ENCODE measurements at places on chromosomes 12 and 14. TPM values are rescaled to one million over a fixed set of nuclear protein-coding genes. Genes with fewer than 3 reads are reported as not detected.

SERPINA3 gene
- total RNA-seq, result not detected

CLEC2A gene
- not detected for total RNA-seq

KRT80 gene
- 23.7 TPM for total RNA-seq

SLC6A13 gene
- total RNA-seq, result not detected

CCDC88C gene
- total RNA-seq, result 29.6 TPM

WSCD2 gene
- total RNA-seq, result not detected

DNA sequence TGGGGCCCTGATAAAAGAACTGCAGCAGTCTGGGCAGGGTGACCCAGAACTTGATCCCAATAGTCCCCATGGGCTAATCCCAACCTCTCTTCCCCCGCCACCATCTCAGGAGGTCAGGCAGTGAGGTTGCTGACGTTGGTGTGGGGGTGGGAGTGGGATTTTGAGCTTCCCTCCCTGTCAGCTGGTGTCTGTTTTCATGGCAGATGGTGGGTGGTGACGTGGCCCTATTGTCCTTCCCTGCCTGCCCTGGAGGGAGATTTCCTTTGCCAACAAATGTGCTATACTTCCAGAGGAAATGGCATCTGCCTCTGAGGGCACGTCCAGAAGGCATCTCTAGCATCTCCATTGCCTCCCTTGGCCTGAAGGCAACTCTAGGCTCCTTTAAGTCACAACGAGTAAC, 37.7 kb downstream of the NEUROD4 start:
- H3K27ac ChIP-seq, result no peak overlapping the region
- no peaks in the 10 kb centered on the region for H3K4me1 ChIP-seq
- H3K27me3 ChIP-seq, result no peaks in the 10 kb centered on the region
- H3K4me3 ChIP-seq, result no peak overlapping the region
- DNase-seq, result no peak
- no peaks in the 10 kb centered on the region for H3K36me3 ChIP-seq

DNA sequence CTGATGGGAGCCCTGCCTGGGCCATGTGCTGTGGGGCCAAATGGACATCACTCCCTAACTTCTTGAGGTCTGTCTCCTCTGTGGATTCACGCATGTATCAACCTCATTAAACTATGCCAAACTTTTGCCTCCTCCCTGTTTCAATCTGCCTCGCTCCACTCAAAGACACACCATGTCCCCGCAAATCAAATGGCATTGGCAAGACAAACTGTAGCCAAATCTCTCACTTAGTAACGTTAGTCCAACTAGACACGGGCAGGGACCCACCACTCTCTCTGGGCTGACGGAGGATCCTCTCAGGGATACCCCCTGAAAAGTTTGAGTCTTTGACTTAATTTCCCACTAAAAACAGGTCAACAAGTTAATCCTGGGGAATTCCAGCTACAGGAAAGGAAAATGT, 8.0 kb downstream of the ZBTB39 start:
- no peaks in the 10 kb centered on the region for H3K36me3 ChIP-seq
- H3K4me3 ChIP-seq, result no peak overlapping the region
- no peak overlapping the region for H3K27ac ChIP-seq
- no peak for DNase-seq

DNA sequence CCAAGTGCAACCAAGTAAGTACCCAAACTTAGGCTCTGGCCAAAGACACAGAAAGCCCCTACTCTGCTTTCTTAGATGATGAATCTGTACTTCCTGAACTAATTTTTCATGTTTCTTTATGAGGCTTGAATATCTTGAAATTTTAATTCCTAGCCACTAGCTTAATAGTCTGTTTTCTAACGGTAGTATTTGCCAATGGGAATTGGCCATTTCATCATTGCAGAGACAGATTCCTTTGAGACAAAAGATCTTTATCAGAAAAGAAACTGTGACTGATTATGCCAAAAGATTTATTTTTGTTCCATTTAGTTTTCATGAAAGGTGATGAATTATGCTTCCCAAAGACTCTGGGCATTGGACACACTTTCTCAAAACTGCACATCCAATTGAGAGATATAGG, 48.7 kb downstream of the DAD1 start:
- no peaks in the 10 kb centered on the region for H3K27me3 ChIP-seq
- H3K36me3 ChIP-seq, result no peaks in the 10 kb centered on the region
- peaks cover 32% of the 10 kb centered on the region for H3K4me1 ChIP-seq

GRCh38 chr14:32940066-32940651, 1.5 kb downstream of the NPAS3 start:
- H3K4me3 ChIP-seq, result peak overlapping the region; percentile 7
- H3K4me1 ChIP-seq, result peaks cover 4% of the 10 kb centered on the region
- H3K36me3 ChIP-seq, result no peaks in the 10 kb centered on the region
- peak overlapping the region; percentile 36 for H3K27ac ChIP-seq

GRCh38 chr12:113260127-113260526, 38.9 kb downstream of the TPCN1 start:
- H3K4me1 ChIP-seq, result peaks cover 13% of the 10 kb centered on the region
- no peaks in the 10 kb centered on the region for H3K27me3 ChIP-seq
- no peak overlapping the region for H3K4me3 ChIP-seq
- H3K27ac ChIP-seq, result no peak overlapping the region
- no peak for DNase-seq
- H3K36me3 ChIP-seq, result no peaks in the 10 kb centered on the region

Measured in endothelial cell of umbilical vein (primary cell).